ENCODE measurements at places on chromosomes 2 and 18.

GRCh38 chr18:23528580-23529472 lies 25.5 kb downstream of the RMC1 start:
- H3K4me3 ChIP-seq, result no peak overlapping the region
- H3K27me3 ChIP-seq, result no peaks in the 10 kb centered on the region
- H3K27ac ChIP-seq, result no peak overlapping the region
- H3K36me3 ChIP-seq, result peaks cover 13% of the 10 kb centered on the region
- peak; percentile 39 for DNase-seq

DNA sequence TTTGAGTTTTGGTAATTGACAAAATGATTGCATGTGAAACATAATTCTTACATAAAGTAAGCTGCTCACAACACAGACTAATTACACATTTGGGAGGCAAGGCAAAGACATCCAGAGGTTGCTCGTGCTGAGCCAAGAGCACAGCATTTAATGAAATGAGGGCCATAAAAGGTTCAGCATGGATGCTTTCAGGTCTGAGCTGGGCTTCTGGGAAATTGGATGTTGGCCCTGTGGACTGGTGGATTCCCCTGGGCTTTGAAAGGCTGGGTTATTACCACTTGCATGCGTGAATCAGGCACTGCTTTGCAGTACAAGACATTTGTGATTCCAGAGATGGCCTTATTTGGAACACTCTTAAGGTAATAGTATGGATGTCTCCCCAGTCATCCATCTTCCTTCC lies 533.5 kb upstream of the NRP2 start:
- no peaks in the 10 kb centered on the region for H3K4me1 ChIP-seq
- no peak overlapping the region for H3K27ac ChIP-seq
- DNase-seq, result no peak

DNA sequence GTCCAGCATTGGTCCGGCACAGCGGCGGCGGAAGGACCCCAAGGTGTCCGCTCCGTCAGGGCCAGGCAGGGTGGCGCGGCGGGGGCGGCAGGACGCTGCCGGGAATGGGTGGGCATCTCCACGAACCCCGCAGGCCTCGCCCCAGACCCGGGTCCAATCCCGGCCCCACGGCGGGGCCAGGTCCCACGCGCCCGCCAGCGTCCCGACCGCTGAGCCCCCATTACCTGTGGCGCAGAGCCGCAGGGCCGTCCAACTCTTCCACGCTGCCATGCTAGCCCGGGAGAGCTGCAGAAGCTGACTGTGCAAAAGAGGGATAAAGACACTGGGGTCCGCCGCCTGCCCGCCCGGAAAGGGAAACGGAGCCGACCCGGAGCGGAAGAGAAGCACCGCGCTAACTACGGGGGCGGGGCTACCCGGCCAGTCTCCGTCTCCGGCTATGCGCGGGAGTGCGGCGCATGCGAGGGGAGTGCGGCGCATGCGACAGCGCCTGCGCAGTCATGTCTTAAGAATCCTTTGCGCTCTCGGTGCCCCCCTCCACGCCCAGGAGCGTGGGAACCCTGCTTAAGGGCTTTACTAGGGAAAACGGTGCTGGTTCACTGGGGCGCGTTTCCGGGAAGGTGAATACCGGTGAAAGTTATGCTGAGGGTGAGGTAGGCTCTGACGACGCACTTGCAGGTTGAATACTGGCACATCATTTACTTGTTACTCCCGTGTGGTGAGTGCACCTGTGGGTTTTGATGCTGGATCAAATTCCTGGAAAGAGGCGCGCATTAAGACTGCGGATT lies at the start of gene TMX3:
Gene TMX3, minus strand, starts transcription at position 397 of the 785 bp plus-strand sequence. Its CDS starts 127 bp downstream, at position 270.
- no peaks in the 10 kb centered on the region for H3K4me1 ChIP-seq
- DNase-seq, result peak; percentile 91
- no peaks in the 10 kb centered on the region for H3K36me3 ChIP-seq
- H3K27ac ChIP-seq, result peak within 1 kb of the TSS; percentile 76

GRCh38 chr2:239827523-239827890 lies 197.6 kb downstream of the NDUFA10 start:
- H3K27ac ChIP-seq, result no peak overlapping the region
- H3K27me3 ChIP-seq, result no peaks in the 10 kb centered on the region
- no peak overlapping the region for H3K4me3 ChIP-seq
- no peaks in the 10 kb centered on the region for H3K4me1 ChIP-seq
- H3K36me3 ChIP-seq, result no peaks in the 10 kb centered on the region

GRCh38 chr2:172894689-172895387 lies 159.2 kb downstream of the RAPGEF4 start:
- H3K36me3 ChIP-seq, result no peaks in the 10 kb centered on the region
- no peaks in the 10 kb centered on the region for H3K27me3 ChIP-seq
- no peak for DNase-seq
- no peak overlapping the region for H3K4me3 ChIP-seq

GRCh38 chr2:228642861-228643260 lies 461.4 kb upstream of the SPHKAP start:
- no peaks in the 10 kb centered on the region for H3K4me1 ChIP-seq
- no peak overlapping the region for H3K27ac ChIP-seq
- no peaks in the 10 kb centered on the region for H3K36me3 ChIP-seq

GRCh38 chr2:190887089-190887488 lies 6.5 kb downstream of the GLS start:
- no peak overlapping the region for H3K4me3 ChIP-seq
- no peaks in the 10 kb centered on the region for H3K27me3 ChIP-seq
- peaks cover 4% of the 10 kb centered on the region for H3K4me1 ChIP-seq

- no peaks in the 10 kb centered on the region for H3K4me1 ChIP-seq
- no peak overlapping the region for H3K27ac ChIP-seq
- no peak for DNase-seq
- no peaks in the 10 kb centered on the region for H3K36me3 ChIP-seq
These were observed 63.2 kb upstream of the SPAG16 start for GRCh38 chr2:213220967-213221603.

GRCh38 chr2:71564361-71564760 lies 111.0 kb downstream of the DYSF start:
- no peak overlapping the region for H3K27ac ChIP-seq
- H3K4me1 ChIP-seq, result no peaks in the 10 kb centered on the region
- H3K4me3 ChIP-seq, result no peak overlapping the region
- no peaks in the 10 kb centered on the region for H3K36me3 ChIP-seq

- no peaks in the 10 kb centered on the region for H3K36me3 ChIP-seq
- DNase-seq, result no peak
- H3K27me3 ChIP-seq, result no peaks in the 10 kb centered on the region
- H3K4me3 ChIP-seq, result no peak overlapping the region
- no peak overlapping the region for H3K27ac ChIP-seq
These were observed 2.5 kb upstream of the FAP start for GRCh38 chr2:162245781-162246180.

- no peak for DNase-seq
- no peak overlapping the region for H3K4me3 ChIP-seq
- no peaks in the 10 kb centered on the region for H3K27me3 ChIP-seq
- peaks cover 12% of the 10 kb centered on the region for H3K36me3 ChIP-seq
- no peak overlapping the region for H3K27ac ChIP-seq
These were observed 5.4 kb downstream of the GCC2 start for GRCh38 chr2:108454440-108454839.

DNA sequence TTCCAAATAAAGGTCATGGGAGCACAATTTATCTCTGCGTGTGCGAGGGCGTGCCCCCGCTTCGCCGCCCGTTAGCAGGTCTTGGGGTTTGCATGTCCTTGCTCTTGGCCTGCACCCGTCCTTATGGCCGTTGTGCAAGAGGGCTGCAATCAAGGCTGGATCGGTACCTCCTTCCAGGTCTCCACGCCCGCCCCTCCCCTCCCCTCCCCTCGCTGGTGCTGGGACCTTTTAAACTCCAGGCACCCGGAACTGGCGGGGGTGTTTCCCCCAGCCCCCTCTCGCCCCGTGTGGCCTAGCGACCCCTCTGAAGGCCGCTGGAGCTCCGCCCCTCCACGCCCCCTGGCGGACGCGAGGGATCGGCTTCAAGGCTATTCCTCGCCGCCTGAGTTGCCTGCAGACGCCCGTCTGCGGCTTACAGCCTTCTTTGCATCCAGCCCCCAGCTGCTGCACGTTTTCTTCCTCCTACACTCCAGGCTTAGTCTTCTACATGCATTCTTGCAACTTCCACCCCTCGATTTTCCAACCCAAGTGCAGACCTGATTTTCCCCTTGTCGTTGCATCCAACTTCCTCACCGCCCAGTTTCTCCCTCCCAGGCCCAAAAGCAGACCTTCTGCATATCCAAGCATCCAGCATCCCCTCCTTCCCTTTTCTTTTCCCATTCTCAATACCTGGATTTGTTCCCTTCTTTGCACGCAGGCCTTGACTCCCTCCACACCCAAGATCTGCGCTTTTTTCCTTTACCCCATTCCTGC lies 577 bp downstream of the IDH1 start:
- H3K27ac ChIP-seq, result peak overlapping the region; percentile 90
- peak overlapping the region; percentile 95 for H3K4me3 ChIP-seq
- peaks cover 5% of the 10 kb centered on the region for H3K4me1 ChIP-seq
- DNase-seq, result peak; percentile 90

GRCh38 chr2:8518979-8519668 lies 162.7 kb upstream of the ID2 start:
- no peaks in the 10 kb centered on the region for H3K4me1 ChIP-seq
- H3K27ac ChIP-seq, result no peak overlapping the region
- H3K27me3 ChIP-seq, result no peaks in the 10 kb centered on the region
- H3K4me3 ChIP-seq, result no peak overlapping the region
- no peaks in the 10 kb centered on the region for H3K36me3 ChIP-seq
- DNase-seq, result no peak

DNA sequence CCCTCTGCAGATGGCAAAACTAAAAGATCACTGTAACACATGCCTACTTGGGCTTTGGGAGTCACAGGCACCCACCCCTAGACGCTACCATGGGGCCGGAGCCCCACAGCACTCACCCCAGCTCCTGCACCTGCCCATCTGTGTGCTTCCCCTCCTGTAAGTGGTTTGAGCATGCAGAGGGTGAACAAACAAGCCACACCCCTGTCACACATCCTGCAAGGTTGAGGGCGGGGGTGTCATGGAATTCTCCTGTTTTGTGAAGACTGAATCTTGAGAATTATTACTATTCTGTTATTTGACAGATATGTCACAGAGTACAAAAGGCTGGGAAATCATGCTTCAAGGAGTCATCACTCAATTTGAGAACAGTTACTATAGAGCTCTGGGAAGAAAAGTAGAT lies 60.9 kb downstream of the RFTN2 start:
- H3K4me1 ChIP-seq, result peaks cover 4% of the 10 kb centered on the region
- no peaks in the 10 kb centered on the region for H3K27me3 ChIP-seq
- H3K36me3 ChIP-seq, result no peaks in the 10 kb centered on the region
- peak; percentile 51 for DNase-seq

DNA sequence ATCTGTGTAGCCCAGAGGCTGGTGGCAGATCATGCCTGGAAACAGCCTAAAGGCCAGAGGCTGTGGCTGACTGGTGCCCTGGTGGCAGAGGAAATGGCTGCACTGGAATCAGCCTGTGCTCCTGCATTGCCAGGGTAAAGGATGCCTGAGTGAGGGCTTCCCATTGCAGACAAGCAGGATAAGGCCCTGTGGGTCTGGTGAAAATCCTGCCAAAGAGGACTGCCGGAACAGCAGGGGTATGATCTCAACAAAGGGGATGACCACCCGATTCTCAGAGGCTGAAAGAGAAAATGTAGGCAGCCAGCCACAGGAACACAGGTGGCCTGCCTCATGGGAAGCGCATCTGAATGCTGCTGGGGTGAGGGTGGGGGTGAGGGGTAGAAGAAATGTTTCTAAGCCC lies 48.2 kb downstream of the FBXO48 start:
- H3K36me3 ChIP-seq, result no peaks in the 10 kb centered on the region
- no peaks in the 10 kb centered on the region for H3K4me1 ChIP-seq
- H3K27me3 ChIP-seq, result no peaks in the 10 kb centered on the region
- H3K27ac ChIP-seq, result no peak overlapping the region
- DNase-seq, result no peak
- H3K4me3 ChIP-seq, result no peak overlapping the region

- H3K27me3 ChIP-seq, result no peaks in the 10 kb centered on the region
- no peaks in the 10 kb centered on the region for H3K4me1 ChIP-seq
These were observed 66.1 kb downstream of the RBBP8 start for GRCh38 chr18:22999212-22999611.

DNA sequence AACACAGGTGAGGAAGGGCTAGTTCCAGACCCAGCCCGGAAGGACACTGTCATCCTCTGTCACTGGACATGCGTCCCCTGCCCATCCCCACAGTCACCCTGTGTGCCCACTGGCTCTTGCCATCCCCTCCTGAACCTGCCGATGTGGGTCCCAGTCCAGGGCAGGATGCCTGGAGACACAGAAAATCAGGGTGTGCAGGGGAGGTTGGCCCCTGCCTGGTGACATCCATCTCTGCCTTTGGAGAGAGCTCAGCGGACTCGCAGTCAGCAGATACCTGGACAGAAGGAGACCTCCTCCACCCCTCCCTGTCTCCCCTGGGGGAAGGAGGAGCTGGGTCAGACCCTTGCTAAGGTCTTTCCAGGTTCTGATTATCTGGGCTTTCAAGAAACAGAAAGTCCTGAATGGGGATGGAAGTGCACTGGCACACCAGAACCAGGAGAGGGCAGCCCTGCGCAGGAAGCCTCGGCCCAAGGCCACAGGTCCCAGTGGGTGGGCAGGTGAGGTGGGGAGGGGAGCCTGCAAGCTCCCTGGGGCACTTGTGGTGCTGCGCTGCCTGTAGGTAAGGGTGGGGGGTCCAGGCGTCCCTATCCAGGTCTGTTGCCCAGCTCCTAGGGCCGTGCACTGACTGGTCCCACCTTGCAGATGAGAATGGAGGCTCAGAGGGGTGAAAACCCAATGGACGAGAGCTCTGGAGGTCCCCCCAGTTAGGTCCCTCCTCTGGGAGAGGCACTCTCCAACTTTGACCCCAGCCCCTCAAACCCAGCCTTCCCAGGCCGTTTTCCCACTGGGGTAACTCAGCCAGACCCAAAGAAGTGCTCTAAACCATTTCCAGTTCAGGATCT lies 9.7 kb upstream of the OTOS start:
- DNase-seq, result peak; percentile 25

GRCh38 chr2:10721396-10722251 lies at the start of gene ATP6V1C2:
ATP6V1C2 (plus strand) TSS chr2:10721630; CDS start chr2:10722850, 1,220 bp downstream.
- H3K27ac ChIP-seq, result no peak within 1 kb of the TSS
- H3K4me1 ChIP-seq, result no peaks in the 10 kb centered on the region
- peak; percentile 73 for DNase-seq
- H3K4me3 ChIP-seq, result peak within 1 kb of the TSS; percentile 54

GRCh38 chr2:84055816-84056215 lies 403.3 kb downstream of the SUCLG1 start:
- H3K36me3 ChIP-seq, result no peaks in the 10 kb centered on the region
- H3K27ac ChIP-seq, result no peak overlapping the region
- H3K4me3 ChIP-seq, result no peak overlapping the region
- no peak for DNase-seq
- no peaks in the 10 kb centered on the region for H3K27me3 ChIP-seq

DNA sequence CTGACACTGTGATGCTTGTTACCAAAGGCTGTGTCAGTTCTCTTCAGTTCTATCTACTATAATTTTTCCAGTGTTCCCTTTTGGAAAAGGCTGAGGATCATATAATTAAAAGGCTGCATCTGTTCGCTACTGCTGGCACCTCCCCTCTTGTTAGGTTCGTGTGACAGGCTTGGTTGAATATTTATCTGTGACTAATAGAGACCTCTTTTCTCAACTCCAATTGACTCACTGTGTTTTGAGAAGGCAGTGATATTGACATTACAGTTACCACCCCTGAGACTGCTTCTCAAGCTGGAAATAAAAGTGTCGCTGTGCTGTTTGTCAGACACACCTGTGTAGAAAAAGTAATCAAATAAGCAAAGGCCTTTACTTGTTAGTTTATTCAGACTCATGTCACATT lies 205.5 kb upstream of the KCNH7 start:
- no peak for DNase-seq
- no peaks in the 10 kb centered on the region for H3K36me3 ChIP-seq
- H3K4me3 ChIP-seq, result no peak overlapping the region
- H3K27me3 ChIP-seq, result no peaks in the 10 kb centered on the region
- H3K4me1 ChIP-seq, result no peaks in the 10 kb centered on the region
- H3K27ac ChIP-seq, result no peak overlapping the region

All from colonic mucosa (tissue), 4 donors.